Activated gamma-delta T cell (primary cell): ENCODE measurements at places on chromosomes 1 and 21.

DNA sequence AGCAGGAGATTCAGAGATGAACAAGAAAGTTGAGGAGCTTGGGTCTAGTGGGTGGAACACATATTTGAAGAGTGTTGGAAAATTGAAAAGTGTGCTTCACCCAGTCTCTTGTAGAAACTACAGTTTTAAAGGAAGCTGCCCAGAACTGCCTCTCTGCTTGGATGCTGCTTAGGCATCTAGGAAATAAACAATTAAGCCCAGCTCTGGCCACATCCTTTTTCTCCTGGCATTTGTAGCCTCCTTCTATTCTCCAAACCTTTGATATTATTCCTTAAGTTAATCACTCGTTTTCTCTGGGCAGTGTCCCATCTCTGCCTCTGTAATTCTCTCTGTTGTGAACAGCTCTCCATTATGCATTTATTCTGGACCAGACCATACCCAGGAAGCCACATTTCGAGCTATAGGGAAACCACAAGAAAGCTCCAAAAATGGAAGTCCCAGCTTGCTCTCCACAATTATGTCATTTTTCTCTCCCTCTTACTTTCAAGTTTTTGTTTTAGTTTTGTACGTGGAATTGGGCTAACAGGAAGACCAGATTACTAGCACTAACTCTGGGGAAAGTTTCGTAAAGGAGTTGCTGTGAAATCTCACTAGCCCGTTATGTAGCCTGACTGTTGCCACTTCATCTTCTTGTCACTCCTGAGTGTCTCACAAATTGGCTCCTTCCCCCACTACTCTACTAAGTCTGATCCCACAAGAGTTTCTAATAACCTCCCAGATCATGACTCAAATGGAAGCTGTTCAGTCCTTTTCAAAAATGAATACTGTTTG, 102.2 kb downstream of the NTMT2 start:
- DNase-seq: no peak

DNA sequence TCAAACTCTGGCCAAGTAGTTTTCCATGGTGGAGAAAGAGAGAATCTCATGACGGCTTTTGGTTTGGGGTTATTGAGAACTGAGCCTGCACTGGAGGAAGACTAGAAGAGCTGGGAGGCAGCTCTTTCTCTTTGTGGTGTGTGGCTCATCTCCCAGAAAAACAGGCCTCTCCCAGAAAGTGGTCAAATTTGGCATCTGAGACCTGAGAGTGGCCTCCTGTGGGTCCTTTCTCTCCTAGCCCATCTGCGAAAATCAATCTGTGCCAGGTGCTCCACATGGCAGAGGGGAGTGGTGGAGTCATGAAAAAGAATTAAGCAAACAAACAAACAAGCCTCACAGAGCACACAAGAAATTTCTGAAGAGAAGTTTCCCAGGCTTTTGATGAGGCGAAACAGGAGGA, 305.0 kb downstream of the ST6GALNAC3 start:
- no peak for DNase-seq

DNA sequence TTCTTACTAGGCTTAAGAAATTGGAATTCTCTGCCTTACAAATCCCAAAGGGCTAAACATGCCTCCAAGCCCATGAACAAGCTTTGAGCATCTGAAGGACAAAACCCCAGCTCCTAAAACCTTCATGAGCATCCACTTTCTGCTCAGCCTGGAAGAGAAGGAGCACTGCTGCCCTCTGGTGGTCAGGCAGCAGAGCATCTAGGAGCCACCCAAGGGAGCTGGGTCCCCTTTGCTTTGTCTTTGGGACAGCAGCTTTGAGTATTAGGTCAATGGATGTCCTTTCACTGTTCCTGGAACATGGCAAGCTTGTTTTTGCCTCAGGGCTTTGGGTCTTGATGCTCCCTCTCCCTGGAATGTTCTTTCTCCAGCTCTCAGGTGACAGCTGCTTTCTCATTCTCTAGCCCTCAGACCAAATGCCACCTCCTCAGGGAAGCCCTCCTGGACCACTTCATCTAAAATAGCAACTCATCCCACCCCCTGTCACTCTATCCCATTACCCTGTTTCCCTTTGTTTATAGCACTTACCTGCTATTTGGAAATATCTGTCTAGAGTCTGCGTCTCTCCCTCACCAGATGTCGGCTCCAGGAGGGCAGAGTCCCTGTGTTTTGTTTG, 25.7 kb downstream of the RAB7B start:
- DNase-seq: no peak

- DNase-seq: no peak
Measured at GRCh38 chr1:244155661-244156060, 104.6 kb downstream of the ZBTB18 start.

GRCh38 chr1:223374064-223374610, 10.2 kb upstream of the SUSD4 start:
- no peak for DNase-seq

DNA sequence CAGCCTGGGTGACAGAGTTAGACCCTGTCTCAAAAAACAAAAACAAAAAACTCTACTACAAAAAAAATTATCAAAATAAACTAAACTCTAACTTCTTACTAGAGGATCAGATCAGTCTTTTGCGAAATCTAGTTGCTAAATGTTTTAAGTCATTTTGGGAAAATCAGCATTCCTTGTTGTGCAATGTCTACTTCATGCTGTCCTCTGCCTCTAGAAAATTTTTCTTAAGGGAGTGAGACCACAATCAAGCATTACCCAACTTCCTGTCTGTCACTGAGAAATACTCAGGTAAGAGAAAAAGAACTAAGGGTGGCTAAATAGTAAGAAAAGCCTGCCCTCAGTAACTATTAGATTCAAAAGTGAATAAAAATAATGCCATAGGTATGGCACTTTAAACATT, 67.2 kb upstream of the FOXD3 start:
- DNase-seq: no peak
